ENCODE measurements at places on chromosomes 6 and 20.

- DNase-seq = no peak
These were observed 24.1 kb upstream of the MYLIP start for GRCh38 chr6:16104624-16105433.

DNA sequence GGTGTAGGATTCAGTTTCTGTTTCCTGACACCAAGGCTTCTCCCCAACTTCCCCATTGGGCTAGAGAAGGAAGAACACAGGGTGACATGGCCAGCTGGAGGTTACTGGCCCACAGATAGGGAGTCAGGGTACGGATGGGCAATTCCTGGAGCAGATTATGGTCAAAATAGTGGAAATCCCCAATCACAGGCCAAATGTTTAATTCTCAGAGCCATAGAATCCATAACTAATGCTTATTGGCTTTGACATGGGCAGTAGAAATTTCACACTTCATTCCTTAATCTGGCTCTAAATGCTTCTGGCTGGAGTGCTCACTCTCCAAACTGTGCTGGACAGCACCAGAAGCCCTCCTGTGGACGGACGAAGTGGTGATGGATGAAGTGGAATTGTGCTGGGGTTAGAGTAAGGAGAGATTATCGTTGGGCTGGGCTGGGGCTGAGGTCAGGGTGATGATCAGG is 887 bp downstream of the SIGLEC1 start:
- no peak for DNase-seq

GRCh38 chr6:134240665-134241431 is 77.1 kb downstream of the SGK1 start:
- no peak for DNase-seq

- DNase-seq = no peak
These were observed 30.2 kb downstream of the BAK1 start for GRCh38 chr6:33549896-33550295.

All from brain microvascular endothelial cell (primary cell).